Activated naive CD8-positive, alpha-beta T cell treated with anti-CD3 and anti-CD28 coated beads, Interleukin-2, amount 50 U/mL, for 16 hours (primary cell): ENCODE measurements at places on chromosomes 12 and 14.

GRCh38 chr12:96326628-96327227 lies 73.5 kb downstream of the CDK17 start:
- DNase-seq = no peak

DNA sequence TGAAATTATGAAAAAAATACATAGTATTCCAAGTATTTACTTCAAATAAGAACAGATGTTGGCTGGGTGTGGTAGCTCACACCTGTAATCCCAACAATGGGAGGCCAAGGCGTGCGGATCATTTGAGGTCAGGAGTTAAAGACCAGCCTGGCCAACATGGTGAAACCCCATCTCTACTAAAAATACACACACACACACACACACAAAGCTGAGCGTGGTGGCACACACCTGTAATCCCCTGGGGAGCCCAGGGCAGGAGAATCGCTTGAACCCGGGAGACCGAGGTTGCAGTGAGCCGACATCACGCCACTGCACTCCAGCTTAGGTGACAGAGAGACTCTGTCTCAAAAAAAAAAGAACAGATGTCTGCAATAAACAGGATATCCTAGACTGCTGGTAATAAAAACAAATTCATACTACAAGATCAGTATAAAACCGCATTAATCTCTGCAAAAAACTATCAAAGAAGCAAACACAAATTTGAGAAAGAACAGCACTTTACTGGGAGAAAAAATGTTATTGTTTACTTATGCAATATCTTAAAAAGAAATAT lies 23.8 kb downstream of the EEA1 start:
- no peak for DNase-seq

- no peak for DNase-seq
Observed at GRCh38 chr14:76396714-76397187, 20.8 kb downstream of the ESRRB start.

GRCh38 chr12:50047693-50048250 lies 9.6 kb upstream of the ASIC1 start:
- no peak for DNase-seq

GRCh38 chr12:80709811-80710726 lies 2.6 kb downstream of the MYF6 start:
- DNase-seq = no peak

- DNase-seq = no peak
Observed at GRCh38 chr12:104649921-104650320, 193.2 kb downstream of the CHST11 start.

- no peak for DNase-seq
Observed at GRCh38 chr14:92917041-92917940, 5.7 kb upstream of the CHGA start.

DNA sequence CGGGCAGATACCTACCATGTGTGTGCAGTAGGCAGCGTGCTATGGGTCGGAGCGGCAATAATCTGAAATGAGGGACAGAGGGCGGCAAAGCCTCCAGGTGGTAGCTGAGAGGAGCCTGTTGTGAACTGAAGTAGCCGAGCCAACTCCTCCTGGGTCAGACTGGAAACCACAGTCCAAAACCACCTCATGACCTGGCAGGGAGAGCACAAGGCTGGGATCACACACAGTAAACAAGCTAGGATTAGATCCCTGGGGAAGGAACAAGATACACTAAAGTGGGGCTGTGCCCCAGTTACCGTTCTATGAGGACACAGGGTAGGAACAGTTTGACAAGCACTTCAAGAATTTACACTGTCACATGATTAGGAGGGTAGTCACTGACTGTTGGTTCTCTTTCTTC lies 49.0 kb downstream of the AREL1 start:
- no peak for DNase-seq

DNA sequence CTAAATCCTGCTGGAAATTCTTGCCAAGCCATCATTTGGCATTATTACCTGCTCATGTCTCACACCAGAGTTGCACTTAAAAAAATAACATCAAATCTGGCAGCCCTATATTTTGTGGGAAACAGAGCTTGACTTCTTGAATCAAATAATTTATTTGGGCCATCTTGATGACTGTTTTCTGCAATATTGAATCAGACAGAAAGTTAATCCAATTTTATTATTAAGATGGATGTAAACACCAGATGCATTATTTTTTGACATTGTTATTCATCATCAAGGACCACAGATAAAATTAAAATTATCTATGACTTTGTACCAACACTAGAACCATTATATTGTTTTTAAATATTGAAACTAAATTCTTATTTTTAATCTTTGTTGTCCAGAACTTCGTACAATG lies 132.9 kb downstream of the PTPRR start:
- DNase-seq = no peak

GRCh38 chr12:130571734-130572133 lies 144.4 kb downstream of the RIMBP2 start:
- DNase-seq = no peak

GRCh38 chr12:57753756-57754337 lies 1.1 kb upstream of the MARCHF9 start:
- no peak for DNase-seq

DNA sequence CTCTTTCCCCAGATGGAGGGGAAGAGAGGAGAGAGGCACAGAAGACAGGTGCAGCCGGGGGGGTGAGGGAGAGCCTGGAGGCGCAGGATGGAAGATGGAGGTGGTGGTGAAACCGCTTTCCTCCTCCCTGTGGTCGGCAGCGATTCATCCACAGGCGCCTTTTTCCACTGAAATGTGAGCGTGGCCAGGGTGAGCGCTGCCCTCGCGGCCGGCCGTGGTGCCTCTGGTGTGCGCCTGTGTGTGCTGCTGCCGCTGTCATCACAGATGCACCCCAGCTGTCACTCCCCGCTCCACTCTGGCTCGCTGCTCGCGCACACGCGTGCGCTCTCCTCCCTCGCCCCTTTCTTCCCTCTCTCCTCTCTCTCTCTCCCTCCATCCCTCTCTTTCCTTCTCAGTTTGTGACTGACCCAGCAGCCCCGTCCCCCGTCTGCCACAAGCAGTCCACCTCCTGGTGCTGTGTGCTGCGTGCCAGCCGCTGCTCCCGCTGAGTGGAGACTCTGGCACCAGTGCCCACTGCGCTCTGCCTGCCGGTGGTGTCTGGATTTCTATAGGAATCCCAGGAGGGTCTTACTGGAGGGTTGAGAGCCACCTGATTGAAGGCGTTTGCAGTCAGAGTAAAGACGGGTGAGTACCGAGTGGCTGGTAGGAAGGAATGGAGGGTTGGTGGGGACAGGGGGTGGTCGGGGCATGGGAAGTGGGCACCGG lies at the start of gene LRTM2:
Gene LRTM2, plus strand, starts transcription at position 375 of the 705 bp plus-strand sequence. CDS start 7,584 bp downstream, outside the sequence.
- DNase-seq = no peak

- no peak for DNase-seq
Observed at GRCh38 chr12:122820838-122821271, 14.4 kb upstream of the HIP1R start.
